ENCODE measurements at places on chromosomes 5 and 9. TPM values are rescaled to one million over a fixed set of nuclear protein-coding genes. Genes with fewer than 3 reads are reported as not detected.

DNA sequence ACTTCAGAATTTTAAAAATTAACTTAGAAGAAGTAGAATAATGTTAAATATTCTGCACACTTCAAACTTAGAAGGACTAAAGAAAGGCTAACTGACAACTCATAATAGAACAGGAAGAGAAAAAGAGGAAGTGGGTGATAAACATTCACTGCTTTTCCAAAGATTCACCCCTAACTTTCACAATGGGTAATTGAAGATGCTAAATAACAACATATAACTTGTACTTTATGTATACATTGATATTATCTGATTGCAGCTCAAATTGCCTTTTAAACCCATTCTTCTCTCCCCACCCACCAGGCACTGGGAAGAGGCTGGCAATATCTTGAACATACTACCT lies 376.6 kb downstream of the EFNA5 start:
- DNase-seq: no peak

Gene PPP3R2
- total RNA-seq: not detected

DNA sequence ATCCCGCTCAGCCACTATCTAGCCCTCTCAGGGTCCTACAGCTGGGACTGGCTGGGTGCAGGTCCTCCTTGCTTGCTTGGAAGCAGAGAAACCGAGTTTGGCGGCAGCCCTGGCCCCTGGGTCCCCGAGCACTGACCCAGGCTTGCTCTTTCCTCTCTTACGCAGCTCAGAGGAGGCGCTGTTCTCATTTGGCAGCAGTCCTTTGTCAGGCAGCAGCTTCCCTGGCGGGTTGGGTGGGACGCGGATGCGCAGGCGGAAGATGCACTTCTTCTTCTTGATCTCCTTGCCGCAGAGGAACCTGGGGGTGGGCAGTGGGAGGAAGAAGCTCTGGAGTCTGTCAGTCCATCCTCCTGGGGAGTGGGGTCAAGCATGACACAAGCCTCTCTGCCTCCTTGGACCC lies 14.5 kb downstream of the PHF19 start:
- no peak for DNase-seq

DNA sequence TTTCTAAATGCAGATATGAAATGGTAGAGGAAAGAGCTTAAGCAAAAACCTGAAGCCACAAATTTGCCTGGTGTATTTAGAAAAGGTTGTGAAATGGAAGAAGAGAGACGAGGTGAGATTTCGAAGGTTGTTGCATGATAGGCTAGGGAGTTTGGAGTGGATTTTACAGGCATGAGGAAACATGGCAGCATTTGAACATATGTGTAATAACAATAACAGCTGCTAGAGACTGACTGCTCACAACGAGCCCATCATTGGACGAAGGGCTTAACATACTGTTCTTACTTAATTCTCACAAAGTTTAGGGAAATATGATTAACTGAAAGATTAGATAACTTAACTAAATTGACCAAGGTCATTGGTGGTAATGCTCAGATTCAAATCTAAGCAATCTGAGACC lies 108.1 kb downstream of the JAKMIP2 start:
- no peak for DNase-seq

- DNase-seq: no peak
These were observed 141.5 kb upstream of the FBXL17 start for GRCh38 chr5:108523360-108523759.

DNA sequence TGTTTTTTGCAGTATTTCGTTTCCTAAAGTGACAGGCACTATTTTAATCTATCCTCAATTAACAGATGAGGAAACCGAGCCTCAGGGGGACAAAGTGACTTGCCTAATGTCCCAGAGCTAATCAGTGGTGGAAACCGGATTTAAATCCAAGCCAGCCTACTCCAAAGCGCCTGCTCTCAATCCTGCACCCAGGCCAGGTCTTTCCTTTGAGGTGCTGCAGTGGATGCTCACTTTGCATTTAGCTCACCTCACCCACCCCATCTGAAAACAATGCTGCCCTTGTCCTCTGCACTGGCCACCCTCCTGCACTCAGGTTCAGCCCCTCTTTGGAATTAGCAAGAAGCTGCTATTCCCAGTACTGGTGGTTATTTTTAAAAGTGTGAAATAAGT lies 16.0 kb downstream of the ANGPTL2 start:
- no peak for DNase-seq

Gene RPS14
- 5,540 TPM for total RNA-seq
